ENCODE measurements at places on chromosomes 1 and 21. TPM values are rescaled to one million over a fixed set of nuclear protein-coding genes. Genes with fewer than 3 reads are reported as not detected.

The FOXO6 gene
- total RNA-seq, result 0.70 TPM

The HTR6 gene
- 0.16 TPM for total RNA-seq

The ZNF683 gene
- 23.1 TPM for total RNA-seq

The SERPINC1 gene
- 0.95 TPM for total RNA-seq

The FCAMR gene
- total RNA-seq, result not detected

The CBS gene
- 5.5 TPM for total RNA-seq

The NDUFS2 gene
- 88.2 TPM for total RNA-seq

The NTRK1 gene
- total RNA-seq, result 0.36 TPM

The NBPF11 gene
- 26.3 TPM for total RNA-seq

The MX2 gene
- 103 TPM for total RNA-seq

The WNT2B gene
- 0.38 TPM for total RNA-seq

The SYNC gene
- not detected for total RNA-seq

The TMEM52 gene
- not detected for total RNA-seq

The FAM131C gene
- total RNA-seq, result not detected

The ABCA4 gene
- total RNA-seq, result not detected

The NMNAT2 gene
- 0.16 TPM for total RNA-seq

The COL8A2 gene
- total RNA-seq, result 0.09 TPM

The LCE2A gene
- not detected for total RNA-seq

The SH2D1B gene
- total RNA-seq, result 0.82 TPM

The GPR89B gene
- total RNA-seq, result 23.9 TPM

The CCDC30 gene
- 3.7 TPM for total RNA-seq

The AADACL4 gene
- not detected for total RNA-seq

The TMPRSS3 gene
- 2.4 TPM for total RNA-seq

The SPRR2B gene
- not detected for total RNA-seq

The SH2D5 gene
- 0.58 TPM for total RNA-seq

The CRP gene
- not detected for total RNA-seq

The ICOSLG gene
- total RNA-seq, result 16.7 TPM

The PCP4L1 gene
- not detected for total RNA-seq

The VHLL gene
- not detected for total RNA-seq

The ID3 gene
- total RNA-seq, result 91.8 TPM

The IGSF9 gene
- total RNA-seq, result 0.16 TPM

The OR6N1 gene
- total RNA-seq, result not detected

All from T-cell (primary cell).